Regular cardiac myocyte (primary cell): ENCODE measurements at places on chromosomes 7 and 10. TPM values are rescaled to one million over a fixed set of nuclear protein-coding genes. Genes with fewer than 3 reads are reported as not detected.

The PAPOLB gene
- total RNA-seq, result 0.19 and 0.28 TPM in 2 replicates

The JCAD gene
- total RNA-seq, result 7.1 and 9.9 TPM in 2 replicates

The MAT1A gene
- not detected in 2 replicates for total RNA-seq

The EPO gene
- not detected in 2 replicates for total RNA-seq

The OPN4 gene
- not detected in 2 replicates for total RNA-seq

The CACUL1 gene
- 20.3 and 22.0 TPM in 2 replicates for total RNA-seq

The CHRM2 gene
- total RNA-seq, result under 0.01 TPM in 2 replicates

The RSPH10B2 gene
- 0.85 TPM in 1 of 2 replicates, not detected in the other for total RNA-seq

The PRDX3 gene
- total RNA-seq, result 235 and 275 TPM in 2 replicates

The ANKRD2 gene
- 0.85 and 2.5 TPM in 2 replicates for total RNA-seq

The SEMA3D gene
- total RNA-seq, result 7.0 and 13.2 TPM in 2 replicates

The COL26A1 gene
- total RNA-seq, result under 0.01 TPM in 1 of 2 replicates, not detected in the other

The TBATA gene
- total RNA-seq, result not detected in 2 replicates

The DDC gene
- total RNA-seq, result not detected in 2 replicates

The VCL gene
- 186 and 187 TPM in 2 replicates for total RNA-seq

The SUN3 gene
- not detected in 2 replicates for total RNA-seq

The TMEM196 gene
- total RNA-seq, result under 0.01 TPM in 1 of 2 replicates, not detected in the other

The ABCA13 gene
- total RNA-seq, result under 0.01 and 0.56 TPM in 2 replicates

The RNF32 gene
- 0.77 and 2.5 TPM in 2 replicates for total RNA-seq

The BTBD16 gene
- total RNA-seq, result under 0.01 TPM in 1 of 2 replicates, not detected in the other

The PRSS37 gene
- not detected in 2 replicates for total RNA-seq

The POLR2J2 gene
- total RNA-seq, result 0.85 and 1.7 TPM in 2 replicates

The CAMK2B gene
- 0.19 and 0.28 TPM in 2 replicates for total RNA-seq

The PYROXD2 gene
- 6.5 and 16.6 TPM in 2 replicates for total RNA-seq

The RHBDD2 gene
- total RNA-seq, result 11.5 and 20.9 TPM in 2 replicates

The RTKN2 gene
- 1.1 and 1.9 TPM in 2 replicates for total RNA-seq

The THAP5 gene
- total RNA-seq, result 19.2 and 24.8 TPM in 2 replicates

The LIPN gene
- not detected in 2 replicates for total RNA-seq

The MSS51 gene
- total RNA-seq, result 1.2 and 2.3 TPM in 2 replicates

The GCK gene
- total RNA-seq, result 0.38 and 0.85 TPM in 2 replicates

The GPRIN2 gene
- not detected in 2 replicates for total RNA-seq

The LIPJ gene
- total RNA-seq, result not detected in 2 replicates

The SVIL gene
- total RNA-seq, result 57.5 and 63.1 TPM in 2 replicates

The CYP3A5 gene
- under 0.01 TPM in 1 of 2 replicates, not detected in the other for total RNA-seq

The SAMD9L gene
- 14.2 and 28.8 TPM in 2 replicates for total RNA-seq

The SYNPO2L gene
- total RNA-seq, result under 0.01 TPM in 2 replicates

The UCN3 gene
- total RNA-seq, result not detected in 2 replicates

The MBL2 gene
- not detected in 2 replicates for total RNA-seq

The FOXI2 gene
- not detected in 2 replicates for total RNA-seq

The STN1 gene
- total RNA-seq, result 32.8 and 38.6 TPM in 2 replicates

The PHTF2 gene
- total RNA-seq, result 24.8 and 26.8 TPM in 2 replicates

The TWIST1 gene
- 33.5 and 39.5 TPM in 2 replicates for total RNA-seq

The OR9A2 gene
- total RNA-seq, result 0.19 TPM in 1 of 2 replicates, not detected in the other

The IL6 gene
- total RNA-seq, result 69.4 and 193 TPM in 2 replicates

The FOXP2 gene
- under 0.01 TPM in 1 of 2 replicates, not detected in the other for total RNA-seq

The MUC3A gene
- not detected in 2 replicates for total RNA-seq

The TCERG1L gene
- not detected in 2 replicates for total RNA-seq

The EGR2 gene
- total RNA-seq, result 0.58 and 5.9 TPM in 2 replicates

The BPGM gene
- total RNA-seq, result 36.6 and 45.8 TPM in 2 replicates

The MYH16 gene
- under 0.01 TPM in 1 of 2 replicates, not detected in the other for total RNA-seq

The ADCYAP1R1 gene
- total RNA-seq, result under 0.01 and 0.19 TPM in 2 replicates

The HTR5A gene
- not detected in 2 replicates for total RNA-seq

The LBX1 gene
- total RNA-seq, result not detected in 2 replicates

The HK1 gene
- 147 and 245 TPM in 2 replicates for total RNA-seq
